LNCaP clone FGC (cell line): ENCODE measurements at places on chromosomes 16 and 17.

DNA sequence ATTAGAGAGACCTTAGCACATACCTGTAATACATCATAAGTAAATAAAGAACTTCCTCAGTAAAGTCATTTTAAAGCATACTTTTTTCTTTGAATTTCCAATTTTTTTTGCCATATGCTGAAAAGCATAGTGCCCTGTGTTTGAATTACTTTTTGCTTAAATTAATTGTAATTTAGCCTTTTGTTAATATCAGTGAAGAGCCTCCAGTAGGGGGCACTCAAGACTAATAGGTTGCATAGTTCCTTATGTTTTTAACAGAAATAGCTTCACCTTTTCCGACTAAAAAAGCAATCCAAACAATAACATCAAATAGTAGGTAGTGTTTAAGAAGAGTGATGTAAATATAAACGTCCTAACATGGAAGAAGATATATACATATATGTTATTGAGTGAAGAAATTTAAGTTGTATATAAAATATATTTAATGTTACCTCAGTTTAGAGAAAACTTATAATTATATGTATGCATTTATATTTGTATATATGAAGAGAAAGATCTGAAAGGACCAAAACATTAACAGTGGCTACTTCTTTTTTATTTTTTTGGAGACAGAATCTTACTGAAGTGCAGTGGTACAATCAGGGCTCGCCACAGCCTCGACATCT is 18.6 kb downstream of the RAD51C start:
- no peak for DNase-seq

GRCh38 chr17:12431188-12431587 is 234.5 kb upstream of the MYOCD start:
- no peak for DNase-seq

- DNase-seq = no peak
Measured at GRCh38 chr17:6126768-6127167, 56.6 kb downstream of the WSCD1 start.

GRCh38 chr16:56041556-56042140 is 149.6 kb upstream of the GNAO1 start:
- DNase-seq = no peak

- no peak for DNase-seq
Measured at GRCh38 chr17:34562387-34562786, 17.0 kb upstream of the TMEM132E start.

GRCh38 chr16:4113358-4114256 is 2.6 kb downstream of the ADCY9 start:
- no peak for DNase-seq
